ENCODE measurements at places on chromosomes 12 and 14.

DNA sequence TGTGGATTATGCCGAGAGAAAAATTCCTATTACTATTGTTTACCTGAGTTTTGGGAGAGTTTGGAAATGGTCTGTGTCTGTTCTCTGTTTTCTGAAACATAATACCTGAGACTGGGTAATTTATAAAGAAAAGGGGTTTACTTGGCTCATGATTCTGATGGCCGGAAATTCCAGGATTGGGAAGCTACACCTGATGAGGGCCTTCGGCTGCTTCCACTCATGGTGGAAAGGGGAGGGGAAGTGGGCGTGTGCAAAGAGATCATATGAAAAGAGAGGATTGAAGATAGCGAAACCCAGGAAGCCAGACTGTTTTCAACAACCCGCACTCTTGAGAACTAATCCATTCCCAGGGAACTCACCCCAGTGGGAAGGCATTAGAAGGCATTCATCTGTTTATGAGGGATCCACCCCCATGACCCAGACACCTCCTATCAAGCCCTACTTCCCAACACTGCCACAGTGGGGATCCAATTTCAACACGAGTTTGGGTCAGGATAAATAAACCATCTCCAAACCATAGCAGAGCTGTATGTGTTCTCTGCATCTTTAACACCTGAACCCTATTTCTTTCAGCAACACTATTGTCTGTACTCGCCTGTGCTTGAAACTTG, 51.1 kb downstream of the APAF1 start:
- no peak for DNase-seq

- no peak for DNase-seq
Observed at GRCh38 chr12:100472325-100472724, 1.3 kb upstream of the NR1H4 start.

- DNase-seq: peak; percentile 73
Observed at GRCh38 chr12:91053951-91054715, 3.7 kb downstream of the KERA start.

DNA sequence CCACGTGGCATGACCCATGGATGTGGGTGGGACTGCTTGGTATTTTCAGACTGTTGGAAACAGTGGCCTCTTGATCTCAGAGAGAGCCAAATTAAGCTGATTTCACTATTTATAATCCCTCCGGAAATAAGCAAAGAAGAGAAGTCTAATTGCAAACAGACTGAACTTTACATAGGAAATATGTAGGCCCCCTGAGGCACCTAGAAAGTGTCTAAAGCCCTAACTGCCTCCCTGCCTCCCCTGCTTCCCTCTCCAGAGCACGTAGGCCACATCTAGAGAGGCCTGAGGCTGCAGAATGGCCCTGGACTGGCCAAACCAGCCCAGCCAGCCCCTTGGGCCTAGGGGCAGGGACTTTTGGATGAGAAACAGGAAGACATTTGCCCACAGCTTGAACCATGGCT, 123.8 kb downstream of the ZFP36L1 start:
- no peak for DNase-seq

- DNase-seq: no peak
Observed at GRCh38 chr12:20525064-20525610, 156.8 kb downstream of the PDE3A start.

DNA sequence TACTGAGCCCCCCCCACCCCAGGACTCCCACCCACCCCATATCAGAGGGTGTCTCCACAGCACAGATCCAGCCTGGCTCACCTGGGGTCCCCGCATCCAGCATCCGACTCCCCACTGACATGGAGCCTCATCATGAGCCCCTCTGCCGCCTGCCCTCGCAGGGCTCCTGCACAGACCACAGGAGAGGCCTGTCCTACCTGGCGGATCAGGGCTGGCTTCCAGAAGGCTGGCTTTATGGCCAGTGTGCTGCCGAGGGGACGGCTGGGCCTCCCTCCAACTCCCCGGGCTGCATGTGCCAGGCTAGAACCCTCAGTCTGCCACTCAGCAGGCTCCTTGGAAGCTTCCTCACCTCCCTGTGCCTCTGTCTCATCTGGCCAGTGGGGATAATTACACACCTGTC, 119.0 kb downstream of the RFLNA start:
- DNase-seq: no peak

GRCh38 chr12:111578971-111579340, 20.2 kb downstream of the ATXN2 start:
- DNase-seq: no peak

- no peak for DNase-seq
Observed at GRCh38 chr12:104960464-104960863, 2.4 kb upstream of the SLC41A2 start.

GRCh38 chr14:95480109-95480886, 36.2 kb downstream of the SYNE3 start:
- peak; percentile 88 for DNase-seq

GRCh38 chr14:66650491-66650911, 142.6 kb downstream of the GPHN start:
- no peak for DNase-seq

- DNase-seq: no peak
Observed at GRCh38 chr12:117076410-117077372, 22.5 kb downstream of the TESC start.

DNA sequence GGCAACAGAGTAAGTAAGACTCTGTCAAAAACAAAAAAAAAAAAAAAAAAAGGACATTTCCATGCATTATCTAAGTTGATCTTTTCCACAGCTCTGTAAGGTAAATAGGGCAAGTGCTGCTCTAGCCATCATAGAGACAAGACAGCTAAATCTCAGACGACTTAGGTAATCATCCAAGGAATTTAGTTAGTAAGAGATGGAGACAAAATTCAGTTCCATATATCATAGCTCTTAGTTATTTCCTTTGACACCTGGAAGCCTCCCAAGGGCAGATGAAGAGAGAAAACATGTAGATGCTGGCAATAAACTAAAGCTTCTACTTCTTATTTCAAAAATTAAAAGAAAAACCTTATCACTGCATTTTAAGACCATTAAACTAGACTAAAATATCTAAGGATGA, 48.7 kb downstream of the ST8SIA1 start:
- no peak for DNase-seq

GRCh38 chr14:65403231-65403630, 9.3 kb upstream of the FUT8 start:
- peak; percentile 85 for DNase-seq

DNA sequence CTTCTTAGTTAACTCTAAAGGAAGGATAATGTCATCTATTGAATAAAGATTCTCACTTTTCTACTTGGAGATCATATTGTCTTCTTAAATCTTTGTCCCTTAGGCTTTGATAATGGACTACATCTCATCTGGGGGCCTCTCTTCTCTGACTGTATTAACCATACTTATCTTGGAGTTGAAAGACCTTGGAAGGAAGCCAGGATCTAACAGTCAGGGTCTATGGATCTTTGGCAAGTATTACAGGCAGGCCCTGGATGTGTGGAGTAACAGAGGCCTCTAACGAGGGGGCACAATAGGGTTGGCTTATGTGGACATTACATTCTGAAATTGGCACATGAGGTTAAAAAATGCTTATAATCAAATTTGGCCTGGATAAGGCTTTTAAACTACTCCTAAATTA, 513.8 kb downstream of the NRXN3 start:
- no peak for DNase-seq

DNA sequence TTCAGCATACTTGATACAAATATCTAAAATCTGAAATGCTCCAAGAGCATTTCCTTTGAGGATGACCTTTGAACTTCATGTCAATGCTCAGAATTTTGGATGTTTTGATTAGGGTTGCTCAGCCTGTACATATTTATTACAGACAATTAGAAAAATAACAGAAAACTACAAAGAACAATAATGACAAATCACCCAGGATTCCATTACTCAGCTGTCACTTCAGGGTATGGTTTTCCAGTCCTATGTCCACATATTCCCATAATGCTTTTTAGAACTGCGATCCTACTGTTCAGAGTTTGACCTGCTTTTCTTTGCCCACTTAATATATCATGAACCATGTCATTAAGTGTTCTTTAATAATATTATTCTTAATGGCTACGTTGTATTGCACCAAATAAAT, 11.4 kb downstream of the DLGAP5 start:
- DNase-seq: no peak

DNA sequence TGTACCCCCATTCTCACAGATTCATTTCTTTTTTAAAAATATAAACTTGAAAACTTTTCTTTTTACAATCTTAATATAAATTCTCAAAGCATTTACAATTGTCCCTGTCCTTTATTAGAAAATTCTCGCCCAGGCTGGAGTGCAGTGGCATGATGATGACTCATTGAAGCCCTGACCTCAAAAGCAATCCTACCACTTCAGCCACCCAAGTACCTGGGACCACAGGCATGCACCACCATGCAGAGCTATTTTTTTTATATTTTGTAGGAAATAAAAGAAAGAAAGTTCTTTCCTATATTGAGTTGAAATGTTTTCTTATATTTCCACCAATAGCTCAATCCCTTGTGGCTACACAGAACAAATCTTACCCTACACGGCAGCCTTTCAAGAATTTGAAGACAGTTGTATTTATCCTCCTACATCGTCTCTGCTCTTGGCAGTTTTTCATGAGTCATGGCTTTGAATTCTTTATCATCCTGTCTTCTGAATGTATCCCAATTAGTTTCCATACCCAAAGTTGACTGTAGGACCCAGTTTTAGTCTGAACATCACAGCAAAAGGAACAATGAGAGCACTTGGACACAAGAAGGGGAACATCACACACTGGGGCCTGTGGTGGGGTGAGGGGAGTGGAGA, 52.4 kb downstream of the SYT1 start:
- no peak for DNase-seq

- no peak for DNase-seq
Observed at GRCh38 chr14:69395929-69396328, 2.2 kb downstream of the ERH start.

- DNase-seq: no peak
Observed at GRCh38 chr12:5375547-5376295, 56.2 kb upstream of the NTF3 start.

DNA sequence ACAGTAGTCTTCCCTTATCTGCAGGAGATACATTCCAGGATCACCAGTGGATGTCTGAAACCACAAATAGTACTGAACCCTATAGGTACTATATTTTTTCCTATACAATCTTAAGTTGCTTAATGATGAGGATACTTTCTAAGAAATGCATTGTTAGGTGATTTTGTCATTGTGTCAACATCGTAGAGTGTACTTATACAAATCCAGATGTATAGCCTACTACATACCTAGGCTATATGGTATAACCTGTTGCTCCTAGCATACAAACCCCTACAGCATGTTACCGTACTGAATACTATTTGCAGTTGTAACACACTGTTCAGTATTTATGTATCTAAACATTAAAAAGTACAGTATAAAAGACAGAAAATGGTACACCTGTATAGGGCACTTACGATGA, 165.9 kb downstream of the SLC35F4 start:
- DNase-seq: no peak

GRCh38 chr14:67722293-67722692, 20.6 kb downstream of the RDH12 start:
- peak; percentile 33 for DNase-seq

GRCh38 chr14:60508707-60509437, at the start of gene SIX6:
Gene SIX6, plus strand, starts transcription at chr14:60509146. Its CDS starts 253 bp downstream, at chr14:60509399.
- DNase-seq: no peak

DNA sequence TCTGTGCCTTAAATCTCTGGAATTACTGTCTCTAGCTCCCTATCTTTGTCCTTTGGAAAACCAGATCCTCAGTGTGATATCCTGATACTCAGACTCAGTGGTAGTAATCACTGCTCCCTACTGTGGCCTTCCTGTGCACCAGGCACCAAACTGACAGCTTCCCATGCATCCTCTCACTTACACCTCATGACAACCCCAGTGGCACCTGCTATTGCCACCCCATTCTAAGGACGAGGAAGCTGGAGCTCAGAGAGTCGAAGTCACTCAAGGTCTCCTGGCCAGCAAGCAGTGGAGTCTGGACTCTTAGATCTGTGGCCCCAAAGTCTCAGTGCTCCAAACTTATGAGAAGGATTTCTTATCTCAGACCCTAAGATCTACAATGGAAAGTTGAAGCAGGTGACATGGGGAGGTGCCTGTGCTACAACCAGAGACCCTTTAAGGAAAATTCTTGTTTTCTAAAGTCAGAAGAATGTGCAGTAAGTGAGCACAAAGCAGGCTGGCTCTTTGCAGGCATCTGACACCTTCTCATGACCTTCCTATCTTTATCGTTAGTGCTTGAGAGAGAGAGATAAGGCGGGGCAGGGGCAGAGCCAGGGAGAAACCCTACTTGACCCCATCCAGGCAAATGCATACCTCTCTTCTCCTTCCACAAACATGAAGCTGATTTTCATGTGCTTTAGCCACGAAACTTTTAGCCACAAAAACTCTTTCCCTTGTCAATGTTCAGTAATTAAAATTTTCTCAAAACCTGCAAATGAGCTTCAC, 47.1 kb downstream of the CCDC60 start:
- DNase-seq: no peak

DNA sequence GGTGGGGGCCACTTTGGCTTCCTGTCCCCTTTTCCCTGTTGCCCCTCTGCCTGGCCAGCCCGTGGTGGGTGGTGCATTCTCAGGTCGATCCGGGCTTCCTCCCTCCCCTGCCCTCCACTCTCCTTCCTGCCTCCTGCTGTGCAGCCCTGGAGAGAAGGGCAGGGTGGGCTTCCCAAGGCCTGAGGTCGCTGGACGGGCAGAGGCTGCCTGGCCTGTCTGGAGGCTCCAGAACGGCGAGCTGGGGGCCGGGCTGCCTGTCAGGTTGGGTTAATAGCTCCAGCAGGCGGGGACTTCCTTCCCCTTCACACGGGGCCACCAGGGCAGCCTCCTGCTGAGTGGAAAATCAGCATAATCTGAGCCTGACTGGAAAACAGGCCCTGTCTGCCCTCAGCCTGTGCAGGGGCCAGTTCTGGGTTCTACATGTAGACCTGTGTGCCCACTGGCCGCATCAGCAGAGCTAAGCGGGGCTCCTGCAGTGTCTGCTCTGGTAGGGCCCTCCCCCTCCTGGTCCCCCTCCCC, 11.3 kb downstream of the KIF26A start:
- no peak for DNase-seq

GRCh38 chr12:113049976-113050742, 6.4 kb upstream of the DTX1 start:
- DNase-seq: no peak

- DNase-seq: no peak
Observed at GRCh38 chr12:77772676-77773298, 57.9 kb upstream of the NAV3 start.

DNA sequence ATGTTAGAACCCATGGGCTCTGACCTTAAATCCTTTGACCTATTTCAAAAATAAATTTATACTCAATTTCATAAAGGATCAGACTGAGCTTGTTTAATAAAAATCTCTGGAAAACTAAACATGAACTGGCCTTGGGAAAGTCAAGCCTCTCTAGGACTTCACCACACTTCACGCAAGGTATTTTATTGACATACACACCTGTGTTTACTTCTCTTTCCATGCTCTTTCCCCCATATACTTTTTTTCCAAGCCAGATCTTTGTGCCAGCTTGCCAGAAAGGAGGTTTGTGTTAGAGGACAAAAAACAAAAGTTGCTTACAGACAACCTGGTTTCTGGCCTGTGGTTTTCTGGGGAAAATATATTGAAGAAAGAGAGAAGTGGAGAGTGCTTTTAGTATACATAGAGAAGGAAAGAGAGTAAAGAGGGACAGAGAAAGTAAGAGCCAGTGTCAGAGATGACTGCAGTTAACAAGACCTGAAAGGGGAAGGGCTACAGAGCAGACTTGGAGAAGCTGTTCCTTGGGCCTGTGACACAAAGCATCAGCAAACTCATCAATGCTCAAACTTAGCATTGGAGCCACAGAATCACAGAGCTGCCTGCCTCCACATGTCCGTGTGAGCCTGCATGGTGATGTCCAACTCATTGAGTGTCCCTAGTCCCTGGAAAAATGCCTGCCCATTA, 77.3 kb upstream of the TMTC2 start:
- no peak for DNase-seq

- DNase-seq: no peak
Observed at GRCh38 chr12:113658006-113658655, 186.5 kb upstream of the LHX5 start.

GRCh38 chr12:94111302-94111701, 37.1 kb upstream of the PLXNC1 start:
- DNase-seq: no peak
